Posterior cingulate gyrus (tissue), 11 donors: ENCODE measurements at places on chromosomes 2 and 18.

- DNase-seq: no peak
Measured at GRCh38 chr2:153474407-153474806, 4.2 kb downstream of the RPRM start.

DNA sequence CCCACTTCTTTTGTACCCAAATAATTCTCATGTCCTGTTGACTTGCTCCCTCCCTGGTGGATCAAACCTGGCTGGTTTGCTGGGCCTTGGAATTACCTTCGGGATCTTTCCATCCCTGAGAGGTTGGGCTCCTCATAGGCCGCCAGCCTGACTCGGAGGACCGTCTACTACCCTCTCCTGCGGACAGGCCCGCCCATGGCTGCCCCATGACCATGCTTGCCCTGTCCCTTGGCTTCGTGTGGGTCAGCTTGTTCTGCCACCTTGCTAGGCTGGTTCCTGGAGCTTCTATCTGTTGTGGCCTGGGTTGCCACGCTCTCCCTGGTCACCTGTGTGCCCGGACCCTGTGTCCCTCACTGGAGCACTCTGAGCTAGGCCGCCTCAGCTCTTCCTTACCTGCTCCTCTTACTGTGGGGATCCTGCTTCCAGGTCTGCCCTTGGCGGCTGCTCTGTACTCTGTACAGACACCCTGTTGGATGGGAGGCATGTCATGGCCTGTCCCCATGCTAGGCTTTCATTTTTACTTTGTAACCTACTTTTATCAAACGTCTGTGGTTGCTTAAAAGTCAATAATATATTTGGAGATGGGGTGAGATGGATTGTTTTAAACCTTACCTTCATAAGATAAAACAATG, 29.7 kb upstream of the FHL2 start:
- DNase-seq: no peak

DNA sequence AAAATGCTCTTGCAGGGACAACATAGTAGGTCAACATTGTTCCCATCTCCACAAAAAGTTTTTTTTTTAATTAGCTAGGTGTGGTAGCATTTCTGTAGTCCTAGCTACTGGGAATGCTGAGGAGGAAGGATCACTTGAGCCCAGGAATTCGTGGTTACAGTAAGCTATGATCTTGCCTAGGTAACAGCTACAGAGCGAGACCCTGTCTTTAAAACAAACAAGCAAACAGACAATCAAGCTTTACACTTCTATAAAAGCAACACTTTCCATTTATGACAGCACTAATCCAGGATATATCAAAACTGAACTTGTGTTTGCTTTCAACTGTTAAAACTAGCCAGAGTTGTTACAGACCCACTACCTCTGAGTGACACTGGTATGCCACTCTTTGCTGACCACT, 12.0 kb downstream of the UGT1A3 start:
- no peak for DNase-seq

- DNase-seq: no peak
Measured at GRCh38 chr2:163919717-163920116, 183.9 kb upstream of the FIGN start.

DNA sequence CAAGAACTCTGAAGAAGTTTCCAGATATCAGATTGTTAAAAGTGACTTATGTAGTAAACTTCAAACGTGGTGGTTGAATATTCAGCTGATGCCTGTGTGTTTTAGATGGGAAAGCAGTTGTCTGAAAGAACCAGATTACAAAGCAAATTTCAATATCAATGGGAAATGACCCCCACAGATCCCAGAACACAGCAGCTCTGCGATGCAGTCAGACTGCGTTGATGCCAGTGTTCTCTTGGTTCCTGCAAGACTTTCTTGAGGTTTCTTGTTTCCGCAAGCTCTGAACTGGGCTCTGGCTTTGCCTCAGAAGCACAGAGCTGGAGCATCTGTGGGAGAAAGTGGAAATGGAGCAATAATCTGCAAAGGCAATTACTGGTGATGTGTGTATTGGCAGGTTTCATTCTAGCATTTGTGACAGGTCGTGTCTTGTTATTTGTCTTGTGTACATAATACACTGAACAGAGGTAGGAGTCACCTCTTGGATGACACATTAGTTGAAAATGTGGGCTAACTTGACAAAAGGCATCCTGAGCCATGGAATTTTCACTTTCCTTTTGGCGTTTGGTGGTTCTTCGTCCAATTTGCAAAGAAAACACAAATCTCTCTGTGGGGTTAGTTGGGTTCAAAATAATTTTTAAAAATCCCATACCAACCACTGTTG, 10.8 kb upstream of the LYPD6B start:
- no peak for DNase-seq

GRCh38 chr18:37465958-37466357, 99.6 kb downstream of the CELF4 start:
- no peak for DNase-seq

- DNase-seq: peak; percentile 19
Measured at GRCh38 chr18:25058521-25058920, 293.4 kb downstream of the ZNF521 start.

- DNase-seq: no peak
Measured at GRCh38 chr2:35501076-35501475, 854.5 kb upstream of the CRIM1 start.

DNA sequence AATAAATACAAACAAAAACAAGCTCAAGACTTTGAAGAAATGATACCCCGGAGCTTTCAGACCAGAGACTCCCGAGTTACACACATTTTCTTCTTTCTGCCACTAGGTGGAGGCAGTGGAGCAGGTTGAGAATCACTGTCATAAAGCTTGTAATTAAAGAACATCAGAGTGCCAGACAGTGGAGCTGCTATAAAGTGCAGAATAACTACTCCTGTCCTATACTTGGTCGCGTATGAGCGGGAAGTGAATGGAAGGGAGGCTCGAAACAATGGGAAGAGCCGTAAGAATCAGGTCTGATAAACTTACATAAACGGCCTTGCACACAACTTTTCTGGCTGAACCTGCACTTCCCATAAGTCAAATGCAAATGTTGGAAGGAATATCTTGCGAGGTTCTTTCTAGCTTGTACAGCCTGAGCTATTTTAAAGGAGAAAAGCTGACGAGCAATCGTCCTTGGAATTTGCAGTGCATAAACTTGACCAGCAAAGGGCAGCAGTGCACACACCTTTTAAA, 189.0 kb downstream of the RPIA start:
- DNase-seq: peak; percentile 40

DNA sequence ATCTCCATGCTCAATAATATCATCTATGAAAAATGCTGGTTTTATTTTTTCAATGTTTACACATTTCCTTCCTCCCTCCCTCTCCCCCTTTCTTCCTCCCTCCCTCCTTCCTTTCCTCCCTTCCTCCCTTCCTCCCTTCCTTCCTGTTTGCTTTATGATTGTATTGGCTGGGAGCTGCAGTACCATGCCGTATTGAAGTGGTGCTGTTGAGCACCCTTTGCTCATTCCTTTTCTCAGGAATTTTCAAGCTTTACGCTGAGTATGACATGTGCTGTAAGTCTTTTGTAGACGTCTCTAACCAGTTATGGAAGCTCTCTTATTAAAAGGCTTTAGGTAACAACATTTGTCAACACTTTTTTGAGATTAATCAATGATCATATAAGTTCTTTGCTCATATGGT, 100.4 kb downstream of the SNTG2 start:
- no peak for DNase-seq

DNA sequence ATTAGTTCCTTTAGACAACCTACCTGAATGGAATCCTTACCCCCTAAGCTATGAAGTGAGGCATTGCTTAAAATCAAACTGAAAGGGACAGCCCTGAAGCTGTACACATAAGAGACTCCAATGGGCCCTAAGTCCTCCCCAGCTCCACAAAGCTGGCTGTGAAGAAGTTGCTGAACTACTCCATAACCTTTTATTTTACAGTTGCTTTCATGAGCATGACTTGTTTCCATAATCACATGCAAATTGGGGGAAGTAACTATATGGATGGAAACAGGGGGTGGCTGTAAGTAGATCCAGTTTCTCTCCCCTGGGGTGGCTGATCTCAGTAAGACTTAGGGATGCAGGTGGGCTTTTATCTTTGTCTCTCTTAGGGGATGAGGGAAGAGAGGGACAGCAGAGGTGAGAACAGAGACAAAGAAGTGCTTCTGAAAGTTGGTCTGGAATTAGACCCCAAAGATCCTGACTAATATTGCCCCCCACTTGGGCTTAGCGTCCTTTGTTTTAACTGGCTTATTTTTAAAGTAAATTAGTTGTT, 5.5 kb downstream of the FZD5 start:
- DNase-seq: no peak

GRCh38 chr18:62715436-62715758, at the start of gene PHLPP1:
Gene PHLPP1 (plus strand): TSS chr18:62715541. CDS start chr18:62715684, 143 bp downstream.
- no peak for DNase-seq

DNA sequence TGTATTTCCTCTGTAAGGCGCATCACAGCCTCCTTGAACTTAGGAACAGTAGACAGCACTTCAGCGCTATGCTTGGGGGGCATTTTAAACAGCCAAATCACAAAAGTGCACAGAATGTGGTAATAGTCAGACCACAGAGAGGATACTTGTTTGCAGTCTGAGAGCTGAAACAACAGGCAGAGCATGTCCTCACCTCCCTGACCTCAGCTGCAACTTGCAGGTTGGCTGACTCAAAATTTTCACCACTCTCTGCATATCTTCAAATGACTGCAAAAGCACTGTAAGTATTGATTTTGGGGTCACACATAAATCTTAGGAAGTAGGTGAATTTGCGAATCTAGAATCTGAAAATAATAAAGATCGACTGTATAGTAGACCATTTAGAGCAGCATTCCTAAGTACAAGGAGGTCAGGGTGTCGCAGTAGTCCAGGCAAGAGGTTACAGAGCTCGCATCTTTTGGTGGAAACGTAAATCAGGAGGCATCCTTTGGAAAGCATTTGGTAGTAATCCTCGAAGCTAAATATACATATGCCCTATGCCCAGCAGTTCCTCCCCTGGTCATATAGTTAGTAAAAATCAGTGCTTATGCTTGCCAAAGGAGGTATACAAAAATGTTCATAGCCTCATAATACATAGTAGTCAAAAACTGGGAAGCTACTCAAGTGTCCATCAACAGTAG, 108.2 kb upstream of the MYCN start:
- DNase-seq: no peak

- DNase-seq: peak; percentile 42
Measured at GRCh38 chr2:239129147-239129920, 271.5 kb downstream of the HDAC4 start.

- no peak for DNase-seq
Measured at GRCh38 chr18:7896161-7896560, 329.0 kb downstream of the PTPRM start.

DNA sequence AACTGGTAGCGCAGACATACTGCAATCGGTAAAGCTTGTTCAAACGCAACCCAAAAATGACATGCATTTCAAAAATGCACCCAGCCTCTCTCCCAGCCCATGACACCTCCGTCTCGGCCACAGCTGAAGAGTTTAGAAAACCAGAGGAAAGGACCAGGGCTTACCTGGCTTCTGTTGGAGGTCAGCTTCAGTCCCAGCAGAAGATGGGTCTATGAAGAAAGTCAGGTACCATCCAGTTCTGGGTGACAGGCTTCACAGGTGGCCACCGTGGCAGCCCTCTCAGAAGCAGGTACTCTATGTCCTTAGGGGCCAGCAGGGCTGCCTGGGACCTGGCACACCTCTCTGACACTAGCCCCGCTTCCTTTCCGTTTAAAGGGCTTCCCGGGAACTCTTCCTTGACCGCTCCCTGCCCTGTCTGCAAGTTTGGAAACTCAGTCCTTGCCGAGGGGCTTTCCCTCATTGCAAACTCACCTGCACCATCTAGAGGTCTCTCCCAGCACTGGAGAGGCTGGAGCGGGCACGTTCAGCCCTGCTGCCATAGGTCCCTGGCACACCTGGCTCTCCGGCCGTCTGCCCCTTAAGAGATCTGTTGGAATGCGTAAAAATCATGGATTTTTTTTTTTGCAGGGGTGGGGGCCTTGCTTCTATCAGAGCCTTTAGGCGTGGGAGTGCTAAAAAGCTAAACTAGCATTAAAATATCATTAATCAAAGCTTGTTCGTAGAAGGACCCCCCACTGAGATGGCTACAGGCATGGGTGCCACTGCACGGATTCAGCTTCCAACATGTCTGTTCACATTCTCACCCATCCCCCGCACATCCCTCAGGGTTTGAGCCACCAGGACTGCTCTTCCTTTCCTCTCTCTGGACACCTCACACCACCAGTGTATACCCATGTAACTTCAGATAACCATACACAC, at the start of gene EDAR:
TSS of gene EDAR (minus strand) at position 425 of the 918 bp plus-strand sequence. CDS start 58,206 bp downstream, outside the sequence.
- no peak for DNase-seq

GRCh38 chr2:70706026-70706795, 61.8 kb downstream of the ADD2 start:
- DNase-seq: no peak

GRCh38 chr18:37701967-37702366, 136.4 kb upstream of the CELF4 start:
- DNase-seq: no peak

DNA sequence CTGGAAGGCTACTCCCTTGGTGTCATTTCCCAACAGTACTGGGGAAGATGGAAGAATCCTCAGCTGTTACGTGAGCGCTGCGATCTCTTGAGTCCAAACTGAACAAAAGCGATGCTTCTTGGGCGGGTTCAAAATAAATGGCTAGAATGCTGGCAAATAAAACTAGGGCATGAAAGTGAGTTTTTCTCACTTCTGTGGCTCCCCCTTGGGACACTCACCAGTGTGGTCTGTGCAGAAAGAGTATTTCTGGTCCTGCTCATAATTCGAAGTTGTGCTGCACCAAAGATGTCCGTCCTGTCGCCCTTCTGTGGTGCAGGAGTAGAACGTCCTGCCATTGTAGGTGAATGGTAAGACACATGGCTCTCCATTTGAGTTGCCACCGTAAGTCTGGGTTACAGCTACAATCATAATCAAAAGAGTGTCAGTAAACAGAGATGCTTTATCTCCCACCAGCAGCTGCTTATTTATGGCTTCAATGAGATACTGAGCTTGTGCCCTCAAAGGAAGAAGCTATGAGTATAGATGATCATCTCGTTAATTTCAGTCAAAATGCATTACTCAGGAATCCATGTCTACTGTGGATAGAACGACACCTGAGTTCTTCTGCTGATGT, 11.8 kb downstream of the FN1 start:
- DNase-seq: no peak

DNA sequence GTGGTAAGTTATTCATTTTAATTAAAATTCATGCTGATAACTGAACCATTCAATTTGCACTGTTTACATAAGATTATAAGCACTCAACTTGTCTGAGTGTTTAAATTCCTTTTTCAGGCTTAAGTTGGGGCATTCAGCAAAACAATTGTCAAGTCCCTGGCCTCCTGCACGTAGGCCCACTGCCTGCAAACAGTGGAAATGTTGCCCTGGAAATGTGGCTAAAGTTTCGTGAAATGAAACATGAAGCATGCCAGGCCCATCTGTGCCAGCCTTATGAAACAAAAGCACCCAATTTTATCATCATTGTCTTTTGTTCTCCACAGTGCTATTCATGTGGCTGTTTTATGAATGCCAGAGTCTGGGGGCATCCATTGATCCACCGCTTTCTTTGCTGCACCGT, 163.7 kb downstream of the PTGR3 start:
- no peak for DNase-seq

DNA sequence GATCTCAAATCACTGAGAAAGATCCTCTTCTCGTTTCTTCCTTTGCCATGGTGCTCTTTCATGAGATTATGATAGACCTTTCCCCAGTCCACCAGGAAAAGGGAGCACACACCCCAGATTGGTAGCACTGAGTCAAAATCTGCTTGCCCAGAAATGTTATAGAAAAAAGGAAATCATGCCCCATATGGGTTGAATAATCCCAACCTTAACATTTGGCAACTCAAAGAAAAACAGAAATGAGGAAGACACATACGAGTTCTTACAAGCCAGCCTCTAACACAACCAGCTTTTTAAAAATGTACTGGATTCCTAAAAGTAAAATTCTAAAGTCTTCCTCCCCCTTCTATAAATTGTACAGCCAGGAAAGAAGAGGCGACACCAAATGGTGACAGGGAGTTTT, 103.0 kb downstream of the ANKRD44 start:
- no peak for DNase-seq

- no peak for DNase-seq
Measured at GRCh38 chr2:80393991-80394390, 89.4 kb upstream of the LRRTM1 start.
